ENCODE measurements at places on chromosomes 6 and 20.

DNA sequence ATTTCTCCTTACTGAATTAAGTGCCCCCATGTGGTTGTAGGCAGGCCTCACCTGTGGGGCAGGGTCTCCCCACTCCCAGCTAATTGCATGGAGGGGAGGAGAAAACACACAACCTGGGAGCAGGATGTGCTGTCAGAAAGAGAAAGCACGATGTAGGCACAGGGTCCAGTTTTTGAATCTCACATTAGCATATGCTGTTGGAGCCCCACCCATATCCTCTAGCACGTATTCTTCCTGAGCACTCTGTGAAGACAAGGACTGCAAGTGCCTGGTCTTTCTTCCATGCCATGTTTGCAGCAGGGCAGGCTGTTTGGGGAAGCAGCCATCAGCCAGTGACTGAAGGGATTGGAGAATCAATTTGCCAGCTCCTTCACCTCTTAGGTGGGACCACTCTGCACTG lies 108.2 kb downstream of the CFAP61 start:
- H3K4me1 ChIP-seq = no peaks in the 10 kb centered on the region
- no peaks in the 10 kb centered on the region for H3K36me3 ChIP-seq
- H3K27me3 ChIP-seq = no peaks in the 10 kb centered on the region
- no peak for DNase-seq
- no peak overlapping the region for H3K4me3 ChIP-seq

DNA sequence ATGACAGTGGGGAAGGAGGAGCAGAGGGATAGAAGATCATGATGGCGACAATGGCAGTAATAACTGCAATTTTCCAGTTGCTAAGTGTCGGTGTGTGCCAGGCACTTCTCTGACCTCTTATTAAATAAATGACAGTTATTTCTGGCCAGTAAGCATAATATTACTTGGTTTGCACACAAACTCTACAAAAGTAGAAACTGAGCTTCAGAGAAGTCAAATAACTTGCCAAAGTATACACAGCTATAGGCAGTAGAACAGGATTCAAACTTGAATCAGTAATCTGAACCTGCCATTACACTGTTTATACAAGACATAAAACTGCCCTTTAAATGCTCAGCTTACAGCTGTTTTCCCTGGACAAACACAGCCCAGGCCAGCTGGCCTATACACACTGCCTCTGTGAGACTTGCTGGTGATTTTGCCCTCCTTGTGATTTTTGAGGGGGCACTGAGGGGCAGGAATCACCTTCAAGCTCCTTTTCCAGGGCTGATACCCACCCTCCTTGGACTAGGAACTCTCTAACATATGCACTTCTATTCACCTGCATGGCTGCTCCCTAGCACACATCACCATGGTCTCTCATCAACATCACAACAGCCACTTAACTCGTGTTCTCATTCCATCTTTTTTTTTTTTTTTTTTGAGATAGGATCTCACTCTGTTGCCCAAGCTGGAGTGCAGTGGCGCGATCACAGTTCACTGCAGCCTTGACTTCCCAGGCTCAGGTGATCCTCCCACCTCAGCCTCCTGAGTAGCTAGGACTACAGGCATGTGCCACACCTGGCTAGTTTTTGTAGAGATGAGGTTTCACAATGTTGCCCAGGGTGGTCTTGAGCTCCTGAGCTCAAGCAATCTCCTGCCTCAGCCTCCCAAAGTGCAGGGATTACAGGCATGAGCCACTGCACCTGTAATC lies 63.6 kb downstream of the SLC23A2 start:
- no peak for DNase-seq
- H3K4me3 ChIP-seq = no peak overlapping the region
- H3K36me3 ChIP-seq = peaks cover 6% of the 10 kb centered on the region
- H3K4me1 ChIP-seq = peaks cover 9% of the 10 kb centered on the region
- H3K27ac ChIP-seq = no peak overlapping the region

GRCh38 chr6:107718341-107718740 lies 105.8 kb downstream of the SCML4 start:
- H3K36me3 ChIP-seq = no peaks in the 10 kb centered on the region
- H3K27ac ChIP-seq = no peak overlapping the region
- H3K4me1 ChIP-seq = no peaks in the 10 kb centered on the region
- H3K4me3 ChIP-seq = no peak overlapping the region

DNA sequence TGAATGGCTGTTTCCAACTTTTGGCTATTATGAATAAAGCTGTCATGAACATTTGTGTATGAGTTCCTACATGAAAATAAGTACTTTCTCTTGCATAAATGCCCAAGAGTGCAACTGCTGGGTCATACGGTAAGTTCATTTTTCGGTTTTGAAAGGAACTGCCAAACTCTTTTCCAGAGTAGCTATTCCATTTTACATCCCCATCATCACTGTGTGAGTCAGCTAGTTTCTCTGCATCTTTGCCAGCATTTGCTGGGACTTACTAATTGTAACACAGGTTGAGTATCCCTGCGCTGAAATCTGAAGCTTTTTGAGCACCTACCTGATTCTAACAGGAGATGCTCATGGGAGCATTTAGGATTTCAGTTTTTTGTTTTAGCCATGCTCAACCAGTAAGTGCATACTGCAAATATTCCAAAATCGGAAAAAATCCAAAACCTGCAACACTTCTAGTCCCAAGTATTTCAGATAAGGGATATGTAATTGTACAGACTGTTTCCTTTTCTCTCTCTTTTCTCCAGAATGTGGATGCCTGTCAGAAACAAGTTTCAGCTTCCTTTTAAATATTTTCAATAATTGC lies 118.4 kb downstream of the DTNBP1 start:
- no peaks in the 10 kb centered on the region for H3K27me3 ChIP-seq
- H3K27ac ChIP-seq = no peak overlapping the region
- no peak overlapping the region for H3K4me3 ChIP-seq
- H3K4me1 ChIP-seq = no peaks in the 10 kb centered on the region
- no peaks in the 10 kb centered on the region for H3K36me3 ChIP-seq

DNA sequence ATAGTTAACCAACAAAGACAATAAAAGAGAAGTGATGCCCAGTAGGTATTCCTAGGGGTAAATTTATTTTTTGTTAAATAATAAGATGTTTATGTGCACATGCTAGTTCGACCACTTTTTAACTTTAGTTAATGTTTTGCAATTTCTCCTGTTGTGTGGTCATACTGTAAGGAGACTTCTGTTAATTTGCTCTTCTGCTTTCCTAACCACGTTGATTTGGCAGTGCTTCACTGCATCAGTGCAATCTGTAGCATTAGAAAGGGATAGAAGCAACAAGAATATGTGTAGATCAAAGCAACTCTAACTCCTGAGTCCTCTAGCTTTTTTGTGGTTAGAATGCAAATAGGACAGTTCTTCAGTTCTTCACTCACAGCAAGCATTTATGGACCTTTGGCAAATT lies 13.9 kb downstream of the MYB start:
- no peaks in the 10 kb centered on the region for H3K36me3 ChIP-seq
- H3K27me3 ChIP-seq = peaks cover 1% of the 10 kb centered on the region
- DNase-seq = no peak
- H3K4me1 ChIP-seq = no peaks in the 10 kb centered on the region
- no peak overlapping the region for H3K4me3 ChIP-seq

DNA sequence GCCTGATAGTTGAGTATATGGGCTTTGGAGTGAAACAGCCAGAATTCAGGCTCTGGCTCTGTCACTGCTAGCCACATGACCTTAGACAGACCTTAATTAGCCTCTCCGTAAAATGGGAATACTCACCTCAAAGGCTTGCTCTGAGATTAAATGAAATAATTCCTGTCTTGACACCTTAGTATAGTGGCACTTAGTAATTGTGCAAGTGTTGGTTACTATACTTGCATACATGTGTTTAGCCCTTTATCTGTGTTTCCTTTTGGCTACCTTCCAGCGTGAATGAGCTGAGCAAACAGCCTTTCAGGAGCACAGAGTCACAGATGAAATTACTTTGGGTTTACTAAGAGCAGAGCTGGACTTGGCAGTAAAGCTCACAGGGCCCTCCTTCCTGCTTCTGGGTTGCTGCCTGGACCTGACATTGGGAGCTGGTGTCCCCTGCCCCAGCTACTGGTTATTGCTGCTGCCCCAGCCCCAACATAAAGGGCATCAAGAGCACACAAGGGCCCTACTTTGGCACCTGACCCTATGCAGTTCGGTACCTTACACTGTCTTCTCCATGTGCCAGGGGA lies 32.8 kb downstream of the CD164 start:
- DNase-seq = peak; percentile 28
- H3K4me3 ChIP-seq = no peak overlapping the region

DNA sequence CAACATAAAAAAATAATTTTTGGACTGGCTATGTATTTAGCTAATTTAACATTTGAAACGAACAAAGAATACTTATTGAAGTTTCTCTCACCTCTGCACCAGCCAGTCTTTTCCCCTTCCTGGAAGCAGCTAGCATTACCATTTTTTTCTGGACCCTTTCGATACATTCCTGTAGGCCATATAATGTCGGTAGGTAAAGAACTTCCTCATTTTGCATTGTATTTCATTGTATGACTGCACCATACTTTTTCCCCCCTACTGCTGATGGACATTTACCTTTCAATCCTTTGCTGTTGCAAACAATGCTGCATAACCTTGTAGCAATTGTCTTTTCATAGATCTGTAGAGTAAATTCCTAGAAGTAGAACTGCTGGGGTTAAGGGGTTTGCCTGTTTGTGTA lies 17.6 kb downstream of the CBFA2T2 start:
- no peak overlapping the region for H3K4me3 ChIP-seq
- H3K27ac ChIP-seq = no peak overlapping the region
- H3K4me1 ChIP-seq = peaks cover 11% of the 10 kb centered on the region
- no peaks in the 10 kb centered on the region for H3K36me3 ChIP-seq
- no peaks in the 10 kb centered on the region for H3K27me3 ChIP-seq

All from heart right ventricle (tissue), 16 donors.